SJSA1 (cell line): ENCODE measurements at places on chromosomes 7 and 10. TPM values are rescaled to one million over a fixed set of nuclear protein-coding genes. Genes with fewer than 3 reads are reported as not detected.

DNA sequence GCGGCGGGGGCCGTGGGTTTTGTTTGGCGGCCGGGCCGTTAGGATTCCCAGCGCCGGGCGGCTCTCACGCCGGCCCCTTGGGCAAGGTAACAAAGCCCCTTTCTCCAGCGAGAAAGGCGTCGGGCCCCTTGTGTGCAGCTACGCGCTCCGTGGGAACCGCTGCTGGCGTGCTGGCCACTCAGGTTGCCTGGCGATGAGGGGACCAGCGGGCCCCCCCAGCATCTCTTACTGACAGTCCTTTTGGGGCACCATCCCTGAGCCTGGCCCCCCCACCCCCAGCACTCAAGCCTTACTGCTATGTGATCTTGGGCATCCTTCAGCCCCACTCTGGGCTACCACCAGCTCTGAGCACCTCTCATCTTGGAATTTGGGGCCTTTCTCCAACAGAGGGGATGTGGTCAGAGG lies 1.8 kb downstream of the LFNG start:
- no peak overlapping the region for H3K4me3 ChIP-seq
- H3K4me1 ChIP-seq: peaks cover 69% of the 10 kb centered on the region
- no peaks in the 10 kb centered on the region for H3K27me3 ChIP-seq
- DNase-seq: no peak

DNA sequence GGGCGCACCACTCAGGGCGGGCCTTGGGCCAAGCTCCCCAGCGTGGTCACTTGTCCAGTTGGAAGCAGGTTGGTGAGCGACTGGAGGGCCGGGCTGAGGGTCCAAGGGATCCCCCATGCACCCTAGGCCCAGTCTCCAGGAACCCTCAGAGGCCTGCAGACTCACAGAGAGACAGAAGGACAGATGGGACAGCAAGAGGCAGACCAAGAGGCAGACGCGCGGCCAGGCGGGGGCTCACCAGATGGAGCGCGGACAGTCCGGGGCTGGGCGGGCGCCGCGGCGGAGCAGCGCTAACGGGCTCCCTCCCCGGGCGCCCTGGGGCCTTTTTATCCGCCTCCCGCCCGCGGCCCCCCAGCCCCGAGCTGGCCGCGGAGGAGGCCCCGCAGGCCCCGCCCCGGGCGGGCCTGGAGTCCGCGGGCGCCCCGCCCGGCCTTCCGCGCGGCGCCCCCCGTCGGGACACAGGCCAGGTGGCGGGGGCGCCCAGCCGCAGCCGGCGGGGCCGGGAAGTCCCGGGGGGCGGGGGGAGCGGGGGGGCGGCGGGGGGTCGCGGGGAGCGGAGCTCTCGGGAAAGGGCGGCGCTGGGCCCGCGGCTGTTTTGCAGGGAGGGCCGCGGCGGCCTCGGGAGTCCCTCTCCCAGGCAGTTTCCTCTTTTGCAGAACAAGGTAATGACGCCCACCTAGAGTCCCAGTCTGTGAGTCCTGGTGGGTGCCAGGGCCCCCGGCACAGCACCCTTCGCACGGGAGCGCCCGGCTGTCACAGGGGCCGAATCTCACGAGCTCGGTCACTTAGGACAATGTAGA lies at the start of gene LOXL4:
TSS of gene LOXL4 (minus strand) at position 301 of the 800 bp plus-strand sequence. CDS start 5,175 bp downstream, outside the sequence.
- peak within 1 kb of the TSS; percentile 25 for H3K4me3 ChIP-seq
- H3K36me3 ChIP-seq: no peaks in the 10 kb centered on the region
- H3K27me3 ChIP-seq: no peaks in the 10 kb centered on the region
- DNase-seq: no peak
- peak within 1 kb of the TSS; percentile 67 for H3K27ac ChIP-seq
- H3K4me1 ChIP-seq: peaks cover 23% of the 10 kb centered on the region

DNA sequence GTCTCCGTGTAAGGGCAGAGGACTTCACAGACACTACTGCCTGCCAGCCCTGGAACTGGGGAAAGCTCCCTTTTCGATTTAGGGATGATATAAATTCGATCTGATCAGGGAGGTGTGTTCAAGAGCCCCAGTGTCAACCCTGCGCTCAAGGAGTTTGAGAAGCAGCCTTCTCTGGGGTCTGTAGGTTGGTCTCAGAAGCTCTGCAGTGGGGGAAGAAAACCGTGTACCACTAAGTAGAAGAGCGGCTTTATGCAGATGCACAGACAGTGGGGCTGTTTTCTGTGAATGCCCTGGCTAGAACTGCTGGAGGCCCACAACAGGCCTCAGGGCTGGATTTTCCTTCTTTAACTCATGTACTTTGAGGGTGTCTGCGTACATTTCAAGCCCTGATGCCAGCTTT lies 6.3 kb upstream of the TBX20 start:
- H3K4me1 ChIP-seq: no peaks in the 10 kb centered on the region
- no peaks in the 10 kb centered on the region for H3K36me3 ChIP-seq
- no peaks in the 10 kb centered on the region for H3K27me3 ChIP-seq
- H3K4me3 ChIP-seq: no peak overlapping the region
- DNase-seq: no peak

DNA sequence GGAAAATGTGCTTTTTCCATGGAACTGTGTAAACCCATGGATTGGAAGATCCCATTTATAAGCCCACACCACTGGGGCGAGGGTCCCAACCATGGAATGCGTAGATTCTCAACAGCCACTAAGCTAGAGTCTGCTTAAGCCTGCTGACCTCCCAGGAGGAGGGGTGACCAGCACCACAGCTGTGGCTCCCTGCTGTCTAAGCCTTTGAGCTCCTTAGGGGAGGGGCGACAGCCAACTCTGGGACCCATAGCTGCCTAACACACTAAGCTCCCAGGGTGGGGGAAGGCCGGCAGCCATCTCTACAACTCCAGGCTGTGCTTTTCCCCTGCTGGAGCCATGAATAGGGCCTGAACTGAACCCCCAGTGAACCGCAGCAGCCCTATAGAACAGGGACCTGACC lies 249.8 kb upstream of the HPS1 start:
- H3K4me1 ChIP-seq: no peaks in the 10 kb centered on the region
- H3K4me3 ChIP-seq: no peak overlapping the region
- no peak overlapping the region for H3K27ac ChIP-seq
- DNase-seq: no peak
- no peaks in the 10 kb centered on the region for H3K36me3 ChIP-seq

The LRRTM3 gene
- total RNA-seq: not detected in 2 replicates

The PON1 gene
- total RNA-seq: not detected in 2 replicates

The STEAP4 gene
- not detected in 2 replicates for total RNA-seq
